ENCODE measurements at places on chromosomes 6 and 20.

- DNase-seq, result no peak
Observed at GRCh38 chr6:121216928-121217327, 117.4 kb downstream of the TBC1D32 start.

- DNase-seq, result no peak
Observed at GRCh38 chr6:151850479-151851003, 43.1 kb downstream of the ESR1 start.

DNA sequence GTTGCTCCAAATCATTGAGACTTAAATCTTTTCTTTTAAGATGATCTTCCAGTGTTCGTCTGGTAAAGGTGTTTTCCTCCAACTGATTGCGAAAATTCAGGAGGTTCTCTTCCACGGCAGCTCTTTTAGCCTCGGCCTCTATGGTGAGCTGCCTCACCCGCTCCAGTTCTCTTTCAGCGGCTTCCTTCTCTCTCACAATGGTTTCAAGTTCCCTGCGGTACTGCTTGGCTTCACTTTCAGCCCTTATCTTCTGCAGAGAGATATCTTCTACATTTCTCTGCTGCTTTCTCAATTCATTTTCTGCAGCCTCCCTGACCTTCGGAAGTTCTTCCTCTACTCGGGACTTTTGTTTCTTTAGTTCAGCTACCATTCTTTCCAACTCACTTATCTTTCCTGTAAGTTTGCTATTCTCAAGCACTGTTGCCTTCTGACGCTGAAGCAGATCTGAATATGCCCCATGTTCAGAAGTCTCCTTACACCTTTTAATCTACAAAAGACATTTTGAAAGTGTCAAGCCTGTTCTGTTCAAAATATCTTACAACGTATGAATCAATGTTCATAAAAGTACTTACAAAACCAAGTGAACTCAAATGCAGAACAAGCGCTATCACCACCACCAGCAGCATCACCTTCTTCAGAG lies 22.3 kb downstream of the DST start:
- DNase-seq, result no peak

DNA sequence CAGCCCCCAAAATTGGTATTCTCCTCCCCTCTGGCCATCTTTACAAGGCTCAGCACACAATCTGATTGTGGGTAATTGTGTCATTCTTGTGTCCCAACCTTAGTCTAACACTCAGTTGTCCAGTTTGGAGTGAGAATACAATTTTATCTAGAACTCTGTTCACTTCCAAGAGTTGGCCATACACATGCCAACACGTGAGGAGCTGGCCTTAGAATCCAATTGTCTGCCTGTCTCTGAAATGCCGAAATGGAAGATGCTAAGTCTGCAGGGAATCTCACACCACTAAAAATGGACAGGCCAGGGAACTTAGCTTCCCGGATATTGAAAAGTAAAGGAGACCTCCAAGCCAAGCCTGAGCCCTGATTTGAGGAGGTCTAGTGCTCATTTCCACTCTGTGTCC lies 12.3 kb downstream of the FOXA2 start:
- no peak for DNase-seq

DNA sequence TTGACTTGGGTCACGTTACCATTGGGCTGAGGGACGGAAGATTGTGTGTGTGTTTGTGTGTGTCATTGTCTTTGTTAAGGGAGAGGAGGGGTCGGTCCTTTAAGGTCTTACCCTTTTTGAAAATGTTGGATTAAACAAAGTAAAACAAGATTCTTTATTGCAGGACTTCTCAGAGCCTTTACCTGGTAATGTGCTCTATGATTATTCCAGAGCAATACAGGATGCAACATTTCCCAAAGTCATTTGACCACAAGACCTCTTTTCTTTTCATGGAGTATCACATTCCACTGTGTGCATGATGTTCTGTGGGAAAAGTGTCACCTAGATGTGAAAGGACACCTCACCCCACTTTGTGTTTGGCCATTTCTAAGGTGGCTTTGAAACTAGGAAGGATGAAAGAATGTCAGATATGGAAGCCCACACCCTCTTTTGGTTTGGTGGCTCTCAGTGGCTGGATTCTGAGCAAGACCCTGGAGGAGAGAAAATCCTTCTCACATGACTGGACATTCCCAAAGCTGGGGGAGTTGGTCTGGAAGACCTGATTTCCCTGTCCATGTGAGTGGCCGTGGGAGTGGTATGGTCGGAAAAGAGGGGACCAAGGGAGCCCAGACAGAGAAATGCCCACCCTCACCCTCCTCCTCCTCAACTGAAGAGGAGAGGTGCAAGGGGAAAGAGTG lies 18.2 kb upstream of the ZNF831 start:
- DNase-seq, result no peak

DNA sequence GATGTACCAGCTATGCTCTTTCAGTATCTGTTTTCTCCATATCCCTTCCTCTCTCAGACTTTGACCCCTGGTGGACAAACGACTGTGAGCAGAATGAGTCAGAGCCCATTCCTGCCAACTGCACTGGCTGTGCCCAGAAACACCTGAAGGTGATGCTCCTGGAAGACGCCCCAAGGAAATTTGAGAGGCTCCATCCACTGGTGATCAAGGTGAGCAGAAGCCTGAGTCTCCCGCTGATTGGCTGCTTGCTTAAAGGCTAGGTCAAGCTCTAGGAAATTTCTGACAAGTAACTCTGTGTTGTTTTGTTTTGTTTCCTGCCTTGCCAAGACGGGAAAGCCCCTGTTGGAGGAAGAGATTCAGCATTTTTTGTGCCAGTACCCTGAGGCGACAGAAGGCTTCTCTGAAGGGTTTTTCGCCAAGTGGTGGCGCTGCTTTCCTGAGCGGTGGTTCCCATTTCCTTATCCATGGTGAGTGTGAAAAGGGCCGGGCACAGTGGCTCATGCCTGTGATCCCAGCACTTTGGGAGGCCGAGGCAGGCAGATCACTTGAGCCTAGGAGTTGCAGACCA lies 28.6 kb downstream of the C6orf89 start:
- DNase-seq, result no peak

- no peak for DNase-seq
Observed at GRCh38 chr6:137795501-137795900, 71.6 kb upstream of the TNFAIP3 start.

GRCh38 chr6:117269638-117270054 lies 4.3 kb downstream of the VGLL2 start:
- DNase-seq, result no peak

GRCh38 chr6:25942561-25943147 lies 12.2 kb upstream of the SLC17A2 start:
- peak; percentile 9 for DNase-seq

DNA sequence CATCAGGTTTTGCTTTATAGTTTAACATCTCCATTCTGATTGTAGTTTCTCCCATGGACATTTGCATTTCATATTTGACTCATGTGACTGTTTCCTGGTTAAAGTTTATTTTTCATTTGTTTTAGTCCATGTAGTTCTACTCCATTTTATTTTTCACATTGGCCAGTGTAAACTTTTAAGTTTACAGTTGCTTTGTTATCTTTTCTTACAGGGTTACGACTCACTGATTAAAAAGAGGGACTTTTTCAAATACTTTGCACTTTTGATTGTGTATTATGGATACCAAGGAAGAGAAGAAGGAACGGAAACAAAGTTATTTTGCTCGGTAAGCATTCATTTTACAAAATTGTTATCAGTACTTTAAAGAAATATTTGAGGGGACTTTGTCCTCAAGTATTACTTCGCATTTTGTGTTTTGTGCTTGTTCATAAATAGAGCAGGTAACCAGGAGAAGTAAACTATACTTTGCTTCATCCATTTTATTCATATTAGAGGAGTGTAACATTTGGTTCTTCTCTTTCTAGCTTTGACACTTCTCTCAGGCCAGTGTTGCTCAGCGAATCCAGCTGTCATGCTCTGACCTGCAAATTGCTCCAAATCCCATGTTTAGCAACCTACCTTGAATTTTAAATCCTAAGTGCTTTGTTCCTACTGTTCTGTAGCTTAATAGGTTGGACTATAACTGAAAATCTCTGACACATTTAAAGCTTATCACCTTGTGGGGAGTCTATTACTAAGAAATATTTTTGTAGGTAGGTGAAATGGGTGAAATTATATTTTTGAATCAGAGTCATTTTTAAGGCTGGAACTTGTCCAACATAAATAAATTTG lies 24.5 kb downstream of the NCOA7 start:
- DNase-seq, result no peak

- no peak for DNase-seq
Observed at GRCh38 chr20:46283426-46284039, 24.8 kb downstream of the CDH22 start.

GRCh38 chr6:23055523-23055922 lies 486.2 kb downstream of the HDGFL1 start:
- no peak for DNase-seq

GRCh38 chr6:161401587-161402309 lies 127.9 kb upstream of the AGPAT4 start:
- DNase-seq, result no peak

- no peak for DNase-seq
Observed at GRCh38 chr6:130796313-130796905, 30.8 kb upstream of the SMLR1 start.

- DNase-seq, result no peak
Observed at GRCh38 chr6:95083506-95083905, 493.8 kb upstream of the MANEA start.

DNA sequence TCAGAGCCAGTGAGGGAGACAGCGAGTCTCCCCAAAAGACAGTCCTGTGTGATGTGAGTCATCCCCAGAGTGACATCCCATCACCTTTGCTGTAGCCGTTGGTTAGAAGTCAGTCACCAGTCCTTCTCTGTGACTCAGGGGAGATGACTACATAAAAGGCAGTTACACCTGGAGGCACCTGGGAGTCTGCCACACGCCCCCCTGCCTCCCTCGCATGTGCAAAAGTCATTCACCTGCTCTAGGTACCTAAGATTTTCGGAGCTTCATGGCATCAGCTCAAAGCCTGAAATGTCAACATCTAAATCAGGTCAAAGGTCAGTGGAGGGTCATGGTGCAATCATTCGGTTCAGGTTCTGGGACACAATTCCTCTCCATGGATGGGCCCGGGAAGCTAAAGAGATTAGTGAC lies 50.3 kb downstream of the PRR18 start:
- DNase-seq, result no peak

- DNase-seq, result no peak
Observed at GRCh38 chr20:44888226-44889103, 3.0 kb downstream of the YWHAB start.

DNA sequence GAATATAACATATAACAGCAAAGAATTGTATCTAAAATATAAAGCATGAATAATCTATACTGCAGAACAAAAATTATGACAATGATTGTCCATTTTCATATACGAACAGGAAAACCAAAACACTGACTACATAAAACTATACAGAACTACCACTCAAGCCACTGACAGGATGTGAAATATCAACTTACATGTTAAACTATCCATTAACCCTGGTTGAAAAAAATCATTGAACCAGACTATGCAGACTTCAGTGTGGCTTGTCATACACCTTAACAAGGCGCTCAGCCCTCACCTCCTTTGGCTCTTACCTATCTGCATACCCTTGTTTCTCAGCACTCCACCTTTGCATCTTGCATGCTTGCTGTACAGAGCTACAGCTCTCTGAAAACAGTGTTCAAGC lies 34.9 kb downstream of the ASCC3 start:
- DNase-seq, result peak; percentile 2
